Omental fat pad (tissue), 4 donors: ENCODE measurements at places on chromosomes 3 and 15.

- no peak for DNase-seq
These were observed 393.1 kb downstream of the DIPK2A start for GRCh38 chr3:144364737-144365136.

DNA sequence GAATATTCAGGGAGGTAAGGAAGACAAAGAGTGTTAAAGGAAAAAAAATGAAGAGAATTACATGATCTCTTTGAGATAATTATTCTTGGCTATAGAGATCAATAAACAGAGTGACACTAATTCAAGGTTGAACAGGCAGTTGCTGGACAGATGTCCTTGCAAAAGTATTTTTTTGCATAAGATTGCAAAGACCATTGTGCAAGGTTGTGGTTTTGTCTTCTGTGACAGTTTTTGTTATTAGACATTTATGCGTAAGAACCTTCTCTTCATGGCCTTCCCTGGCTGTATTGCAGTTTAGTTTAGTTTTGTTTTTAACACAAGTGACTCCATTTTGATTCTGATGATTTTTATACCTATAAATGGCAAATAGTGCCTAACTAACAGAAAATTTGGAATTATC lies 682.8 kb upstream of the ARPP21 start:
- no peak for DNase-seq

GRCh38 chr3:158103887-158104327 lies 2.3 kb downstream of the SHOX2 start:
- no peak for DNase-seq

DNA sequence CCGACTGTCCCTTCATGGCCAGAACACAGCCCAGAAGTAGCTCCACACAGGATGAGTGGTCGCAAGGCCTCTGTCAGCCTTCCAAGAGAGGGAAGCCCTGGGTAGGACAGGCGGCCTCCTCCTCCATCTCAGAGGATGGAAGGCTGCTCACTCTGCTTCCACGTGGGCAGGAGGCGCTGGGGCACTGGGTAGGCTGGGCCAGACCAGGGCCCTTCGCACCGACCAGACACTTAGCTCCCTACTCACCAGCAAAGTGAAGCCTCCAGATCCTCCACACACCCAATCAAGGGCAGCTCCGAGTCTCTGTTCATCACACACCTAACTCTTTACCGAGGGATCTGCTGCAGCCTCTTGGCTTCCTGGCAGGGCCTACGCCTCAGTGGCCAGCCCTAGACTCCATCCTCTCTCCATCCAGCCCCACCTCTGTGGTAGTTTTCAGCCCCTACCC lies 24.3 kb upstream of the PLXNA1 start:
- DNase-seq: no peak

- no peak for DNase-seq
These were observed 28.9 kb downstream of the FAM43A start for GRCh38 chr3:194714564-194714963.

GRCh38 chr3:119311081-119311925 lies 17.1 kb downstream of the ARHGAP31 start:
- no peak for DNase-seq

GRCh38 chr3:71360180-71360579 lies 223.3 kb downstream of the FOXP1 start:
- no peak for DNase-seq

DNA sequence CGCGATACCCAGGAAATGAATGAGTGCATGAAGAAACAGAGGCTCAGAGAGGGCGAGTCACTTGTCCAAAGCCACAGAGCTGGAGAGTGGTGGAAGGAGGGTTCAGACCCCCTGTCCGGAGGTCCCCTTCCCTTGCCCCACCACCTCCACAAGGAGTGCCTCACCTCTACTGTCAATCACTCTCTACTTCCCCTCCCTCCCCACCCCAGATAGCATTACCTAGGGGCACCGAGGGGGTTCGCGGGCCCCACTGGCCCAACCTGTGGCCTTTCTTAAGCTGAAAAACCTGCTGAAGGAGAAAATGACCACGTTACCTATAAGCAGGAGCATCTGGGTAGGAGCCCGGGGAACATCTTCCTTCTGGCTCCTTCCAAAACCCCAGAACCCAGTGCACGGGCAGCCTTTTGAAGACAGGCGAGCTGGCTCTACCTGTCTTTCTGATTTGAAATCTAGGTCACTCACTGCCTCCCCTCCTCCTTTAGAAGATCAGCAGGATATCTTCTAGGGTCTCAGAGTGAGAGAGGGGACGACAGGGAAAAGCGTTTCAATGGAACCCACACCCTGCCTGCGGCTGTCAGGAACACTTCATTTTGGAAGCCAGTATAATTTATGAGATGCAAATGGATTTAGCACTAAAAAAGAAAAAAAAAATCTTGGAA lies 89.9 kb upstream of the MEF2A start:
- no peak for DNase-seq

DNA sequence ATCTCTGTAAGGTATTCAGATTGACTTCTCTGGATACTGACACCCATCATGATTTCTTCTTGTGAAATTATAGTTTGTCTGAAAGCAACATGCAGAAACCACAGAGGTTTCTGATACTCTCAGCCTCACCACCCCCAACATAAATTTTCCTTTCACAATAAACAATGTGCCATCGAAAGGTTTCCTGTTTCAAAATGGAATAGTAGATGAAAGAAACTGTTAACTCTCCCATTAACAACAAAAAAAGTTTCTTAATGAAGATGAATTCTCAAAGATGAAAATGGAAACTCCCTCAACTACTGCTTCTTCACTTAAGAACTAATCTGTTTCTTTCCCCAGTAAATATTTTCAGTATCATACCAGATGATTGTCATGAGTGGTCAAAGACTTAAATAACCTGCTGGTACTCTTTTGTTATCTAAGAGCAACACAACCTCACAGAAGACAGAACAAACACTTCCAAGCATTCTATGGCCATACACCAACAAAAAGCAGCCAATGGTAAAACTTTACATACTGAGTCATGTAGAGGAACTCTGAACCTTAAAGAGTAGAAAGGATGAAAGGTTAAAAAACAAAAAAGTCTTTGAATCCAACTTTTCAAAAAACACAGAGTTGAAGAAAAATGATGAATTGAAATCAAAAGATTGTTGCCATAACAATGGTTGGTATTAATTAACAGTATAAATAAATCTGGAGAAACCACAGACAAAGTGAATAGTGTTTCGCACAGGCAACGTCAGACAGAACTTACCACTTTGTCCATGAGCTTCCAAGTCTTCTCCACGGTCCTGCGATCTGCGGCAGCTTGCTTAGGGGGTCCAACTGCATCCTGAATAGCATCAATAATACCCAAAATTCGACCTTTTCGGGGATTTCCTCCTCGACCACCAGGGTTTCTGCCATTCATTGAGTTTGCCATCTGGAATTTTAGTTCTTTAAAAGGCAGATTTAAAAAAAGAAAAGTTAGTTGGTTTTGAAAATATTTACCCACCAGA lies 1.9 kb downstream of the CBLB start:
- no peak for DNase-seq

- no peak for DNase-seq
These were observed 402.8 kb downstream of the EPHB1 start for GRCh38 chr3:135197856-135198255.

DNA sequence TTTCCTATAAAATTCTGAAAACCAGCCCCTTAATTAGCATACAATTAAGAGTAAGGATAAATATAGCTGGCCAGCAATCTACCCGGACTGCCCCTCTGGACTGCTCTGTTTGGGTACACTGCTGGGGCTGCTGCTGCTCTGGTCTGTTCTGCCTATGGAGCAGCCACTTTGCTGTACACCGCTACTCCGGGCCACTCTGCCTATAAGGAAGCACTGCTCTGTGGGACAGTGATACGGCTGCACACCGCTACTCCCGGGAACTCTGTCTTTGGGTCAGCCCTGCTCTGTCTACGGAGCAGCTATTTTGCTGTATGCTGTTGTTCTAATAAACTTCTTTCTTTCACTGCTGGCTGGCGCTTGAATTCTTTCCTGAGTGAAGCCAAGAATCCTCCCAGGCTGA lies 316.5 kb upstream of the PLSCR5 start:
- no peak for DNase-seq

GRCh38 chr3:182711853-182712252 lies 81.5 kb upstream of the ATP11B start:
- DNase-seq: no peak

GRCh38 chr3:69020424-69020823 lies 6.9 kb upstream of the EOGT start:
- DNase-seq: no peak

- DNase-seq: no peak
These were observed 2.2 kb downstream of the TFRC start for GRCh38 chr3:196079682-196080081.

- no peak for DNase-seq
These were observed 590.8 kb downstream of the FOXP1 start for GRCh38 chr3:70992562-70993204.

DNA sequence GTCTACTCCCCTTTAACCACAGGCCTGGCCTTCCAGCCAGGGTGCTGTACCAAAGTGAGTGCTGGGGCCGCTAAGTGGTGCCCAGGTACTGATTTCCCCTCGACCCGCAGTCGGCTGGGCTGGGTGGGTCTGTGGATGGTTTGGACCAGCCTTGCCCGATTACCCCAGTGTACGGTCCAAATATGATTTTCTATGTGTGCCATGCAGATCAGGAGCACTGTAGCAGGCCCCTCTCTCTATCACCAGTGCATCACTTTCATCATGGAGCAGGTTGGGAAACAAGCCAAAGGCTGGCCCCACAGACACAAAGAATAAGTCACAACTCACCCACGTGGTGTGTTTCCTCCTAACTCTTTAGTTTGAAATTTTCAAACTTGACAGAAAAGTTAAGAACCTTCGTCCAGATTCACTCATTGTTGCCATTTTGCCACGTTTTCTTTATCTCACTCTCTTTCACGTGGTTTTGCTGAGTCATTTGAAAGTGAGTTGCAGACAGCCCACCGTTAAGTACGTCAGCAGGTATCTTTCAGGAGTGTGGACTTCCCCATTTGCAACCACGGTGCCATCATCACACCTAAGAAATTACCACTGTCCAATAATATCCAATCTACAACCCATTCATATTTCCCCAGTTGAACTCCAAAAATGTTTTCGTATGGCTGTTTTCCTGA lies 37.0 kb downstream of the ZNF710 start:
- DNase-seq: no peak

DNA sequence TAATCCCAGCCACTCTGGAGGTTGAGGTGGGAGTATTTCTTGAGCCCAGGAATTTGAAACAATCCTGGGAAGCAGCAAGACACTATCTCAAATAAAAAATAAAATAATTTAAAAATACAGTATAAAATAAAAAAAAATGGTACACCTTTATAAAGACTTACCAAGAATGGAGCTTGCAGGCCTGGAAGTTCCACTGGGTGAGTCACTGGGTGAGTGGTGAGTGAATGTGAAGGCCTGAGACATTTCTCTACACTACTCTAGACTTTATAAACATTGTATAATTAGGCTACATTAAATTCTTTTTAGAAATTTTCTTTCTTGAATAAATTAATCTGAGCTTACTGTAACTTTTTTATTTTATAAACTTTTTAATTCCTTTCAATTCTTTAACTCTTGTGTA lies 609.1 kb upstream of the BCHE start:
- DNase-seq: no peak

DNA sequence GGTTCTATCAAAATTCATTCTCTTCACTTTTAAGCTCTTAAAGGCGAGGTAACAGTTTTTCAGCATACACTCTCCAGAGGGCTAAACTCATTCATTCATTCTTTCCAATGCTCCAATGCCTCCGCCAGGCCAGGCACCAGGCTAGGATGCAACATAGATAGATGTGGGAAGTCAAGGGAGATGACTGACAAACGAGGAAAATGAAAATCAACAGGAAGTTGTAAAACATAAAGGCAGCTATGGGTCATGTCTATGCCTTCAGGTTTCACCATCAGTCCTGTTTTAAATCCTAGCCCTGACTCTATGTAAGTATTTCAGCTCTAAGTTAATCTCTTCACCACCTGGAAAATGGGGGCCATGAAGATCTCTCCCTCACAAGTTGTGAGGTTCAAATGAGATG lies 797.9 kb downstream of the FHIT start:
- DNase-seq: no peak

DNA sequence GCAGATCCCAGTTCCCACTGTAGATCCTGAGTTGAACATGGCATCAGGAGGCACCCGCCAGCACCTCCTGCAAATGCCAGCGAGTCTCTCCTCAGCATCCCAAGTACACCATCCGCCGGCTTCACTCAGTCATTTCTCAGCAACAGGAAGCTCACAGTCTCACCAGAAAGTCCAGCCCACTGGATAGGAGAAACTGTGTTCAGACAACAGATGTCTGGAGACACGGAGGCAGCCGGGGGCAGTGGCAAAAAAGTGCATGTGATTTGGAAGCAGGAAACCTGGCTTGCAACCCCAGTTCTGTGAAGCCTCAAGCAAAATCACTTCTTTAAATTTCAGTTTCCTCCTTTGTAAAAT lies 68.7 kb downstream of the SRGAP3 start:
- DNase-seq: no peak

DNA sequence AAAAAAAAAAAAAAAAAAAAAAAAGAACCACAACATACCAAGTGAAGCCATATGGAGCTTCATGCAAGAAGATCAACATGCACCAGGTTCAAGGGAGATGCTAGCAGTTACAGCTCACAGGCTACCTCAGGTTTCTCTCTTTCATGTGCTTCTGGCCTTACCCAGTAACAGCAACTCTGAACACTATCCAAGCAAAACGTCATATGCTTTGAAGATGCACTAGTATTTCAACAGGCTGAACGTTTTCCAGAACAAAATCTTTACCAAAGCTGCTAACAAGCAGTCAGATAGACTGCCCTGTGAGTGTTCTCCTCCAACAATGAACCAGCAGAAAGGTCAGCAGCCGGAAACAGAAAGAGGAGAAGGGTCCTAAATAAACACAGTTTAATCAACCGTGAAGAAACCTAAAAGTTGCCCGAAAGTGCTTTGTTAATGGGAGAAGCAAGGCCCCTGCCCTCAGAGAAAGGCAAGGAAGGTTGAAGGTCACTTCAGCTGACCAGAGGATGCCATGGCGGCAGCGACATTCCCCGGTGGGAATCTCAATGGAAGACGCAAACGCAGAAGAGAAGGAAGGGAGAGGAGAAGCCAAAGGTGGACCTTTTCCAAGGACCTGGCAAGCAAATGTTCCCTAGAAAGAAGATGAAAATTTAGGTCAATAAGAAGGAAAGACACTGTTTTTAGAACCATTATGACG lies 80.1 kb downstream of the CCNL1 start:
- no peak for DNase-seq

DNA sequence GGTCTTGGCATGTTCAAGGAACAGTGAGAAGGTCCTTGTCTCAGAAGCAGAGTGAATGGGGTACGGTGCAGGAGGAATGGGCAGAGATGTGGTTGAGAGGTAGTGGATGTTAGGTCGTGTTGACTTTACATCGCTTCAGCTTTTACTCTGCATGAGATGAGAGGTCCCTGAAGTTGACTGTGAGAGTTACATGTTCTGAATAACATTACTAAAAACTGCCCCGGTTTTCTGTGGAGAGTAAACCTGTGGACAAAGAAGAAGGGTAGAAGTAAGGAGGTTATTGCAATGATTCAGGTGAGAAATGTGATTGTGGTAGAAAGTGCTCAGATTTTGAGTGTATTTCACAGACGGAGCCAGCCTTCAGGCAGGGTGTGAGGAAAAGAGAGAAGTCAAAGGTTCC lies 105.6 kb downstream of the ARNT2 start:
- DNase-seq: no peak

GRCh38 chr3:47362701-47363100 lies 18.1 kb upstream of the PTPN23 start:
- no peak for DNase-seq
